ENCODE measurements at places on chromosomes 2 and 18.

DNA sequence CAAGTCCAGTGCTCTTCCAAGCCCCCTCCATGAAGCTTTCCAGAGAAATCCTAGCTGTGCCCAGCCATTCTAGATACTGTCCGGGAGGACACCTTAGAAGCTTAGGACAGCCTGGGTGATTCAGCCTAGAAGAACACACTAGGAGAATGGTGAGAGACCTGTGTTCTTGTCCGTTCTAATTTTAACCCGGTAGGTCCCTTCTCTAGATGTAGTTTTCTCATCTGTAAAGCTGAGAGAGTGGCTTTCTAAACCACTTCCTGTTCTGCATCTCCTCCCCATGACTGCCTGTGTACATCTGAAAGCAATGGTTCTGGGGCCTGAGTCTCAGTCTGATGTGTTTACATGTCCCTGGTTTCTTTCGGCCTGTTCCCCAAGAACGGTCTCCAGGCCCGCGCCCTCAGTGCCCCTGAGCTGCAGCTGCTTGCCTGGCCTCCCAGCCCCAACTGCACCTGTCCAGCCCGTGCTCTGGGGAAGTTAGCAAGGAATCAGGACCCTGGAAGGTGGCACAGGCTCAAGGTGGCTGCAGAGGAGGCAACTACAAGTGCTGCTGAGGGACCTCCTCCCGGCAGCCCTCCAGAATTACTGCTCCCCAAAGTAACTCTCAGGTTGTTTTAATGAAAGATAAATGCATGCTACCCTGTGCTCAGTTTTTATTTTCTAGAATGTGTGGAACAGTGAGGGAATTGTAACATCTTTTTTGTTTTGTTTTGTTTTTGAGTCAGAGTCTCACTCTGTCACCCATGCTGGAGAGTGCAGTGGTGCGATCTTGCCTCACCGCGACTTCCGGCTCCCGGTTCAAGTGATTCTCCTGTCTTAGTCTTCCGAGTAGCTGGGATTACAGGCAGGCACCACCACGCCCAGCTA lies 105.9 kb downstream of the LBH start:
- DNase-seq: peak; percentile 38

DNA sequence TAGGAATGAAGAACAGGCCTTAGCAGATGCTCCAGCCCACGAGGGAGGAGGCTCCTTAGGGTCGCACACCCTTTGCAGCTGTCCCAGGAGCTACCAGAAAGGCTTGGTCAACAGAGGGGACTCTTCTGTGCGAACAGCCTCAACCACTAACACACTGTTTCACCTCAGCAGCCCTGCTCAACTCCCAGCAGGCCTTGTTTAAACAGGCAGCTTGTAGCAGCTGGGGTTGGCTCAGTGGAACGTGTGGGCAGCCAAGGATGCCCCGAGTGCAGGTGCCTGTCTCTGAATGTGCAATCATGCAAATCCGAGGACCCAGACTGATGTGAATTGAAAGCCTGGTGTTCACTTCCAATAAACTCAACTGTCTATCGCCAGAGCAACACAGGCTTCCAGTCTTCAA lies 88.7 kb upstream of the CXCR4 start:
- DNase-seq: no peak

DNA sequence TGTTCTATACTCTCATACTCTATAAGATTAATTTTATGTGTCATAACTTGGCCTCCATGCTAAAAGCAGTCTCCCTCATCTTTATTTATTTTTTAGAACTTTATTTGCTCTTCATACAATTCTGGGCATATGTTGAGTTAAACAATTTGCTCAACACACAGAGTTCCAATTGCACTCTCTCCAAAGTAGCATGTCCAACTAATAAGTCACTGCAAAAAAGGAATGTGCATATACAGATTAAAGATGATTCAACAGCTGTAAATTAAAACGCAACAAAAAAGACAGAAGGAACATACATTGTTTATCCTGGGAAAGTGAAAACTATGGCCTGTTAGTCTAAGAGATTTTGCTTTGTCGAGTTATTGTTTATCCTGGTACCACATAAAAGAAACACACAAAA lies 277.7 kb upstream of the ACVR2A start:
- DNase-seq: peak; percentile 54

- no peak for DNase-seq
Measured at GRCh38 chr18:59861009-59861408, 38.8 kb upstream of the PMAIP1 start.

GRCh38 chr2:117794668-117795067 lies 19.8 kb upstream of the DDX18 start:
- peak; percentile 33 for DNase-seq

DNA sequence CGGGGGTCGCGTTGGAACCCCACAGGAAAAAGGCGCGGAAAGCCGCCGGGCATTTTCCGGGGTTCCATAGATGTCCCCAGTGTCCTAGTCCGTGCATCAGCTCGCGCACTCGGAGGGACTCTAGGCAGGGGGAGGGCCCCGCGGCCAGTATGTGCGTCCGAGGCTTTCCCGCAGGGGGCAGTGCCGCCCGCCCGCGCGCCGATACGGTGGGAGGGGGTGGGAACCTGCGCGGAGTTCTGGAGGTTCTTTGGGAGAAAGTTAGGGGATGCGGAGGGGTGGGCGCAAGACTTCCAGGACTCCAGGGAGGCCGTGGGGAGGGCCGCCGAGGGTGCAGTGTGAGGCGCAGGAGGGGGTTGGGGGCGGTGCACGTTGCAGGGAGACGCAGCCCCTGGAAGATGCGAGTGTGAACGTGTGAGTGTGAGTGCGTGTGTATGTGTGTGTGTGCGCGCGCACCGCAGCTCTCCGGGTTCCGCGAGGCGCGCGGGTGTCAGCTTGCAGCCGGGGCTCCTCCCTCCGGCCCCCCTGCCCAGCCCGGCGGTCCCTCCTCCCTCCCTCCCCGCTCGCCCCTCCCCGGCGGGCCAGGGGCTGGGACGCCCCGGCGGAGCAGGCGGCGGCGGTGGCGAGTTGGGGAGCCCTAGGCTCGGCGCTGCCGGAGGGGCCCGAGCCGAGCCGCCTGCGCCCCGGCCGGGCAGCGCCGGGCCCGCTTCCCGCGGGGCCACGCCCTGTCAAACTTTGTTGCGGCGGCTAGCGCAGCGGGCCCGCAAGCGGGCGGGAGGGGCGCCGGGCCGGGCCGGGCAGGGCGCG lies at the start of gene TCF7L1:
TCF7L1 (plus strand) TSS at position 559 of the 804 bp plus-strand sequence. CDS start 293 bp downstream, outside the sequence.
- DNase-seq: peak; percentile 84

GRCh38 chr2:133726973-133727372 lies 158.7 kb upstream of the NCKAP5 start:
- DNase-seq: no peak

GRCh38 chr2:188853307-188853706 lies 120.9 kb upstream of the COL3A1 start:
- DNase-seq: peak; percentile 98

GRCh38 chr18:14781671-14782070 lies 33.7 kb downstream of the ANKRD30B start:
- DNase-seq: no peak

DNA sequence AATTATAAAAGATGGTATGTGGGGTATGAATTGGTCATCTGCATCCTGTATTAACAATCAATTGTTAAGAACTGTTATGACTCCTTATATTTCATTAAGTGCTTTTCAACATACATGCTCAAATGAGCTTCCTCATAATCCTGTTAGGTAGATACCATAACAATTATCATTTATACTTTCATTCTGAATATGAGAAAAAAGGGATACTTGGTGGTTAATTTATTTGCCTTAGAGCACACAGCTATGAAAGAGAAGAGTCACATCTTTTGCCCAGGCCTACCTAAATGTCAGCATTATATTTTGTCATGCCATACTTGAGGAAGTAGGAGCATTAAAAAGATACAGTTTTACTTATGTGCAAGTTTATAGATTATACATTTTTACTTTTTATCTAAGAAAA lies 169.6 kb downstream of the TCF4 start:
- no peak for DNase-seq

- no peak for DNase-seq
Measured at GRCh38 chr18:33356735-33357134, 83.8 kb downstream of the CCDC178 start.

- DNase-seq: peak; percentile 45
Measured at GRCh38 chr2:226215902-226216503, 583.6 kb downstream of the IRS1 start.

DNA sequence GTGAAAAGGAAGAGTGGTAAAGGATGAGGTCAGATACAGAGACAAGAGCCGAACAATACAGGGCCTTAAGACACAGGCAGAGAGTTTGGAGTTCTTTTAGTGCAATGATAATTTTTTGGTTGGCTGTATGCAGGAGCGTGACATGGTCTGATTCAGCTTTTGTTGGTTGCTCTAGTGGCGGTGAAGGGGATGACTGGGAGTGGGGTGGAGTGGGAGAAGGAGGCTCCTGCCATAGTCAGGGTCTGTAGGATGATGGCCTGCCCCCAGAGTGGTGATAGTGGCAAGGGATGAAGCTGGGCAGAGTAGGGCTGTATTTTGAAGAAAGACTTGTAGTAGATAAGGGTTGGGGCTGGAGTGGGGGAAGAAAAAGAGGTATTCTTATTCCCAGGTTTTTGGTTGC lies 306.6 kb upstream of the VWC2L start:
- DNase-seq: no peak

GRCh38 chr2:239005586-239005985 lies 157.7 kb downstream of the TWIST2 start:
- DNase-seq: no peak

DNA sequence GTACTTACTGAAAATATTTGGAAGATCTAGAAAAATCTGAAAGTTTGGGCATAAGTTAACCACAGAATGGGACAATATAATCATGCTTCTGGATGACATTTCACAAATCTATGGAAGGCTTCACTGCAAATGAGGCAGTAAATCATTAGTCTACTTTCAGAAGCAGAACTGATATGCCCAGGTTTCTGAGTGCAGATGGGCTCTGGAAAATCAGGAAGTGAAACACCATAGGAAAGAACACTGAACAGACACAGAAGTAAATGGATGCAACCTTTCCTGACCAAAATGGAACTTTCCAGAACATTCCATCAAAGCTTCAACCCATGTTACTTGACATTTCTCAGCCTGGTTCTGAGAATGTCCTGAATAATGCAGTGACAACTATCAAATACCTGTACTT lies 55.1 kb downstream of the KCNG3 start:
- no peak for DNase-seq

DNA sequence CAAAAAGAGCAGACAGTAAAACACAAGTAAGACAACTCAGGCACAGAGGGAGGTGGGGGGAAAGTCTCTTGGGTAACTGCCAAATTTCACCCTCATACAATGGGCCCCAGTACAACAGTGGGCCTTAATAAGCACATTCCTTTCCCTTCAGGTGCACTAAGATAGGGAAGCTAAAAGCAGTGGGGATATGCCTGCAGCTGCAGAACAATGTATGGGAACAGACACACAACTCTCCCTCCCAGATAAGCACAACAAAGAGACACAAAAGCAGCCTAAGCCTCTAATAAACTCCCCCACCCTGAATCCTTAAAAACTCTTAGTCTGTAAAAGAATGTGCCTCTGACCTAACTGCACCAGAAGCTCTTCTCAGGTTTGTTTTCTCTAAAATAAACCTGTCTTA lies 24.5 kb downstream of the GALNT14 start:
- DNase-seq: no peak

GRCh38 chr2:69171897-69172525 lies 159.0 kb downstream of the ANTXR1 start:
- DNase-seq: no peak

- DNase-seq: no peak
Measured at GRCh38 chr2:82330155-82330554, 2025.6 kb upstream of the LRRTM1 start.

DNA sequence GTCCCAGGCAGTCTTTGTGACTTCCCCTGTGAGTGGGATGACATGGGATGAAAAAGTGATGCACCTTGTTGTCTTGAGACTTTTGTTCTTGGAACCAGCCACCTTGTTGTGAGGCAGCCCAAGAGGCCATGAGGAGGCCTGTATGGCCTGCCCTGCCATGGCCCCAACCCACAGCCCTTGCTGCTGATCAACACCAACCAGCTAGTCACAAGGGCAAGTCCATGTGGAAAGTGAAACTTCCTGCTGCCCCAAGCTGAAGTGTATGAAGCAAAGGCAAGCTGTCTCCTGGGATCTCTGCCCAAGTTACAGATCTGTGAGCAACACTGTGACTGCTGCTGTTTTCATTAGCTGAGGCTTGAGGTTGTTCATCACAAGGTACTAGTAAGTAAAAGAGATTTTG lies 21.6 kb downstream of the TMEM18 start:
- DNase-seq: peak; percentile 69

GRCh38 chr2:200658278-200658864 lies 72.6 kb downstream of the AOX1 start:
- DNase-seq: no peak

DNA sequence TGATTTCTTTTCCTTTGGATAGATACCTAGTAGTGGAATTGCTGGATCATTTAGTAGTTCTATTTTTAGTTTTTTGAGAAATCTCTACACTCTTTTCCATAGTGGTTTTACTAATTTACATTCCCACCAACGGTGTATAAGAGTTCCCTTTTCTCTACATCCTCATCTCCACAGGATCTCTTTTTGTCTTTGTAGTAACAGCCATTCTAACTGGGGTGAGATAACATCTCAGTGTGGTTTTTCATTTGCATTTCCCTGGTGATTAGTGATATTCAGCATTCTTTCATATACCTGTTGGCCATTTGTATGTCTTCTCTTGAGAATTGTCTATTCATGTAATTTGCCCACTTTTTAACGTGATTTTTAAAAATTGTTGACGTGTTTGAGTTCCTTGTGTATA lies 13.8 kb downstream of the RFTN2 start:
- no peak for DNase-seq

- no peak for DNase-seq
Measured at GRCh38 chr2:238968616-238969384, 120.9 kb downstream of the TWIST2 start.

DNA sequence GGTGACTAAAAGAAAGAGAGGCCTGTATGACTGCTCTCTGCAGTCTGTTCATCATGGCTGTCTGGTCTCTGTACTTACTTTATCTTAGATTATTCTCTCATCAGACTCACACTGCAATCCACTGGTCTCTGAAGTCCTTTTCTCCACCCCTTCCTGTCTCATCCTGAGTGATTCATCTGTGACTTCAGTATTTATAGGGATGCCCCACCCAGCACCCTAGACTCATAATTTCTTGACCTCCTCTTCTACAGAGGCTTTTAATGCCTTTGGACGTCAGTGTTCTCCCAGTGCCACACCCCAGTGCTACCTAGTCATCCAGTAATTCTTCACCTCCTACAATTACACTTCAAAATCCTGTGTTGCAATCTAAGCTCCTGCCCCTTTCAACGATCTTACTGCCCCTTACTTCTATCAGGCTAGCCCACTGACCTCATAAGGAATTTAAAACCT lies 14.9 kb upstream of the ITPRID2 start:
- no peak for DNase-seq

DNA sequence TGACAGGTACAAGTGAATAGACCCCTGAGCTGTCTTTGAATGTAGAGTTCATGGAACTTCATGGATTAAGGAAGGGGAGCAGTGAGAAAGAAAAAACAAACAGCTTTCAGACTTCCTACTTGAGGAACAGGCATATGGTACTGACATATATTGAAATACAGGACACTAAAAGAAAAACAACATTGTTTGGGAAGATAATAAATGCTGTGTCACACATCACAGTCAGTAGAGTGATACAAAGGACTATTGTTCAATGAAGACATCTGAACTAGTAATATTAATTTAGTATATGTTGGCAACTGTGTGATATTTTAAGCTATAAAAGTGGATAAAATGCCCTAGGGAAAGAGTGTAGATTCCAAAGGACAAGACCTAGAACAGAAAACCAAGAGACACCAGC lies 3.3 kb downstream of the DSC2 start:
- DNase-seq: no peak

GRCh38 chr2:30974092-30974491 lies 164.1 kb downstream of the GALNT14 start:
- no peak for DNase-seq
